ENCODE measurements at places on chromosomes 5 and 9. TPM values are rescaled to one million over a fixed set of nuclear protein-coding genes. Genes with fewer than 3 reads are reported as not detected.
A peak's percentile ranks its signal among the peaks of the same experiment; 100 is the strongest.

DNA sequence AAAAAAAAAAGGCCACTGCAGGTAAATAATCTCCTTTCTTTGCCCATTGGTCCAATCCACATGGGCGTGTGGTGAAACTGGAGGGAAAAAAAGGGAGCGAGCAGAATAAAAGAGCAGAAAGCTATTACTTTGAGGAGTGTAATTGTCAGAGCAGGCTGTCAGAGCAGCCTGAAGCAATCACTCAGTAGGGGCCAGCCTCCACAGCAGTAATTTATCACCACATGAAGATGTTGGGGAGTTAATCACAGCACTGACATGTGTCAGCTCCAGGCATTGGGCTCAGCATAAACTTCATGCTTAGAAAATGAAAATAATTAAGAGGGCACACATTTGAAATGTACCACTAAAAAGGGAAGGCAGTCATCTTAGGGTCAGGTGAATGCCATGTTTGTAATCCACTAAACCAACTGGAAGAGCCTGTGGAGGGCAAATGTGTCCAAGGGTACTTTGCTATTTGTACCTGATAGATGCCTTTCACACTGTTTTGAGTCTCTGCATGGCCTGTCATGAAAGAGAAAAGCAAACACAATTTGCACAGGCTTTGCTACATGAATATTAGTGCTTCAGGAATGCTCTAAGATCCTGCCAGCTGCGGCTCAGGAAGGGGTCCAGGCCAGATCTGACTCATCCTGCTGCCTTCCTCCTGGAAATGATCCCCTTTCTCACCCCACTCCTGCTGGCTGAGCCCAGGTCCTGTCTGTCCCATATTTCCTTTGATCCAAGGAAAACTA is 2.9 kb upstream of the PTGER4 start:
- no peak for DNase-seq

DNA sequence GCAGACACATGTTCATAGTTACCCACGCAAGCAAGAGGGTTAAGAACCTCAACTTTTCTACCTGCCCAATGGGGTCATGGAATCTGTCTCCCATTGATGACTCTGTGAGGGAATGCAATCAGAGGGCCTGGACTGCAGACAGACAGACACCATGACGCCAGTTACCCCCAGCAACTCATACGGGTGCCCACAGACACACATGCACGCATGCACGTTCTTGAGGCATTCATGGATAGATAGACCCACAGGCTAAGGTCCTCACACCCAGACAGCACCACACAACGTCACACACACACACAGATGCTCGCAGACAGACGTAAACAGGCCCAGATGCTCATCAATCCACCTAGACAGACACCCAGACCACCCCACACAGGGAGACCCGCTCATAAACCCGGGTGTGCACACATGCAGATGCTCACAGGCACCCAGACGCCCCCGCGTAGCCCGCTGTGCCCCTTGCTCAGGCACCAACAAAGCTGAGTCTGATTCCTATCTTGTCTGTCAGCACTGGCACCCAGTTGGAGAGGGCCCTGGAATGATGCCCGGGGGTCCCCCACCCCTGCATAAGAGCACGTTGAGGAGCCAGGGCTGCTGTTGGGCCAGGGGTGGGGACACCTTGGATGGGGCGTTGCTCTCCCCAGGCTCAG is 23.6 kb downstream of the LHX2 start:
- no peak for DNase-seq

GRCh38 chr5:130109152-130109551 is 204.9 kb downstream of the CHSY3 start:
- peak; percentile 8 for DNase-seq

Gene OR1J2
- total RNA-seq: not detected

- no peak for DNase-seq
Measured at GRCh38 chr5:130189961-130190360, 285.7 kb downstream of the CHSY3 start.

- DNase-seq: no peak
Measured at GRCh38 chr9:35829764-35830096, 702 bp downstream of the TMEM8B start.

Gene JAKMIP2
- total RNA-seq: not detected

GRCh38 chr5:107196500-107197059 is 474.2 kb downstream of the EFNA5 start:
- DNase-seq: no peak

DNA sequence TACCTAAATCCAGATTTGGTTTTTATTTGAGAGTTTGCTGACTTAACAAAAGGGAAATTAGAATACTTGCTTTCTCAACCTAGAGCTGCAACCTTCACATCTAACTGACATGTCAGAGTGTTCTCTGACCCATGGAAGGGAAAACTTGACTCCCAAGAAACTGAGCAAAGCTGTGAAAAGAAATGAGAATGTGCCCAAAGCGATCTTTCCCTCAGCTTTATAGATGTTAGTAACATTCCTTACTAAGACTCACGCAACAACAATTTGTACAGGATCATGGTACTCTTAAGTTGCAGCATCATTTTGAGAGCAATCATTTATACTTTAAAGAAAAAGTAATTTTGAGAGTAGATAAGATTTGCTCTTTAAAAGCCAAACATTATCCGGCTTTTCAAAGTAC is 117.0 kb upstream of the FBXL7 start:
- no peak for DNase-seq

- no peak for DNase-seq
Measured at GRCh38 chr5:2353211-2353610, 398.3 kb downstream of the IRX2 start.

- DNase-seq: peak; percentile 60
Measured at GRCh38 chr5:5387192-5387591, 35.3 kb upstream of the ICE1 start.

Gene NUDT2
- total RNA-seq: 17.1 TPM

DNA sequence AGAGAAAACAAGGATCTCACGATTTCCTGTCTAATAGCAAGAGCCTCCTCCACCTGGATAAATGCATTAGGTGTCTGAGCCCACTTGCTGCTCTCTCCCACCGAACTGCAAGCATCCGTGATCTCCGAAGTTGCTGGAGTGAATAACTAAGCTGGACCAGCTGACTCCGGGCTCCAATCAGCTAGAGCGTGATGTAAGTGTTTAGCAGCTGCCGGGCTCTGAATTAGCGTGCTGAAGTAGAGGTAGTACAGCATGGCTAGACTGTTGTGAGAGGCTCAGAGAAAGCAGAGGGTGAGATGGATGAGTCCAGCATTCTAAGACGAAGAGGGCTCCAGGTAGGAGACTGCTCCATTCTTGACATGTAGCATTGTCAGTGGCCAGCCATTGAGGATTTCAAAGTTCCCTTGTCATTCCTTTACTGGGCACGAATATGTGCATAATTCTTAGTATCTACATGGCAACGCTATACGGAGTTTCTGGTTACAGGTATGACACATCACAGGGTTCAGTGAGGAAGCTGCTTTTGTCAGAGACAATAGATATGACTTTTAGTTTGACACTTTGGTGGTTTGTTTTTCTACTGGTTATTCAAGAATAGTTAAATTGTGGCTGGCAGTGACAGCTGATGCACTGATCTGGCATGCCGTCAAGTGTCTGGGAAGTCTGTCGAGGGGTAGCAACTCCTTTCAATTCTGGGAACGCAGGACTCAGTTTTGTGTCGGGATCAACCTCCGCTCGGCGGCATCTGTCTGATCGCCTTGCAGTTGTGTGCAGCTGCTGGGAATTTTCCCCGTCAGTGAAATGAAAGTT is 232.6 kb downstream of the MAST4 start:
- DNase-seq: peak; percentile 16

DNA sequence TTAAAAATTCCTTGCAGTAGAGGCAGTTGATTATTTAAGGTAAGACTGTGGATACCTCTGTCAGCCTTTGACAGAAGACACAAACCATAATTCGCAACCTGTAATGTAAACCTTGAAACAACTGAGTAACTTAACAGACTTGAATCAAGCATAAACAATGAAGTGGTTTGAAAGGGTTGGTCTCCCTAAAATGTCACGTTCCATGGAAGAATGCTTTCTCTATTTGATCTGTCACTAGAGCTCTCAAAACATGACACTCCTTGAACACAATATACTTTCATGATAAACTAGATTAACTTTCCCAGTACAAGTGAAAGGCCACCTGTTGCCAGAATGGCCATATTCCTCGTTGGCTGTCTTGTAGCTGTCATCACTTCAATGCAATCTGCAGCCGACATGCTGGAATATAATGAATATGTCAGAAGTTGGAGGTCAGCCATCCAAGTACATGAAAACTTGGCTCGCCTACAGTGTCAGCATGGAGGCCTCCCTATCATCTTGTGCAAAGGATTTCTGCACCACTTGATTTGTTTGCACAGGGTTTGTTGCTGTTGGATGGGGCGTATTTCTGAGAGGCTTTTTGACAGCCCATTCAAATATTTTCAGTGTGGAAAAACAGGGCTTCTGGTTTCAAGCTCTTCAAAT is 228.0 kb downstream of the TLE4 start:
- no peak for DNase-seq

- no peak for DNase-seq
Measured at GRCh38 chr9:112380102-112380824, at the start of gene HSDL2. TSS of gene HSDL2 (plus strand) at chr9:112380108. CDS start at chr9:112380164, 56 bp downstream.

GRCh38 chr5:137488516-137488915 is 10.6 kb downstream of the SPOCK1 start:
- no peak for DNase-seq

DNA sequence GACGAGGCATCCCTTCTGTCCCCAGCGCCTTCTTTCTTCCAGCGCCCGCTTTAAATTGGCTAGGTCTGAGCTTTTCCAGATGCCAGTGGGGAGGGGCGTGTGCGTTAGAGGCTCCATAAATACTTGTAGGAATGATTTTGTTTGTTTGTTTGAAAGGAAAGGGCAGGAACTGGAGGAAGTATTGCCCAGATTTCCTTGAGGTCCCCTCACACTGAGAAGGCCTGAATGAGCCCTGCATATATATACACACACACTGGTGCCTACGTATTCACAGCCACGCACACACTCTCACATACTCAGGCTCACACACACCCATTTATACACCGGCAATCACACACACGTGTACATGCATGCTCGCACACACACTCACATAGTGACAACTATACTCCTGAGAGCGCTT is 1.0 kb upstream of the SLIT3 start:
- DNase-seq: no peak

GRCh38 chr9:133518200-133518599 is 6.6 kb downstream of the MYMK start:
- no peak for DNase-seq

DNA sequence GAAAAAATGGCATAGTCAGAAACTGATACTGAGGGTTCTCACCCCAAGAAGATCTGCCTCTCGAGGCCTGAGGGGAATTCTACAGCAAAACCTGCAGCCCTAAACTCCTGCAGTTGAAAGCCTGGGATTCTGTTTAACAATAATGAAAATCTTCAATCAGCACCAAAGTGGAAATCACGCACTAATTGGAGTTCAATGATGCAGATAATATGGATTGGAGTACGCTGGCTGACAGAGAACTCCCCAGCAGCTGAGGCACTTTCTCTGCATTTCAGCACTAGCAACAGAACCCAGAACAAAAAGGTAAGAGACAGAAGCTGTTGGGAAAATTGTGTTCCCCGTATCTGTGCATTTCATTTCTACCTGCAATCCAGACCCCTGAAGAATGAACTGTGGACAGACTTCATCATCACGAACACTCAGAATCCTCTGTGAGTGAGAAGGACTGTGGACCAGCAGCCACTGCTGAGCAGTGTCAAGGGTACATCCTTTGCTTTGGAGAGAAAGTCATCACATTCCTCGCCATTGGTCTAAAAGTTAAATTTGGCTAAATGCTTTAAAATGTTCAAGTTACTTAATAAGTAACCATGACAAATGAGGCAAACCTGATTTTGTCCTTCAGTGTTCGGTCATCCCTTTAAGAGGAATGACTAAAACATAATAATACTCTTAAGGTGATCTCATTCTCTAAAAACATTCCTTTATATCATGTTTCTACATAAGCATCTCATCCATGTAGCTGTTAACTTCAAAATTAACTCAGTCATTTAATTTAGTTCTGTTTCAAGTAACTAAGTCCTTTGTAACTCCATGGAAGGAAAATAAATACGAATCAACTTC is 126.1 kb downstream of the GAS1 start:
- DNase-seq: peak; percentile 16

- no peak for DNase-seq
Measured at GRCh38 chr9:123431581-123431980, 75.6 kb downstream of the CRB2 start.

GRCh38 chr5:160023007-160023907 is 14.3 kb downstream of the TTC1 start:
- DNase-seq: no peak

GRCh38 chr5:128355961-128356360 is 182.1 kb downstream of the FBN2 start:
- no peak for DNase-seq

Gene CDKN2B
- total RNA-seq: not detected

- DNase-seq: peak; percentile 26
Measured at GRCh38 chr9:95139126-95139525, 178.4 kb downstream of the FANCC start.

- DNase-seq: no peak
Measured at GRCh38 chr9:1320051-1320557, 269.9 kb downstream of the DMRT2 start.

- DNase-seq: no peak
Measured at GRCh38 chr9:109518621-109519335, 20.7 kb upstream of the PTPN3 start.

- no peak for DNase-seq
Measured at GRCh38 chr5:168910874-168911273, 331.7 kb upstream of the PANK3 start.

GRCh38 chr5:150081541-150082283 is 4.6 kb downstream of the CSF1R start:
- no peak for DNase-seq

Gene IGIP
- 1.5 TPM for total RNA-seq

DNA sequence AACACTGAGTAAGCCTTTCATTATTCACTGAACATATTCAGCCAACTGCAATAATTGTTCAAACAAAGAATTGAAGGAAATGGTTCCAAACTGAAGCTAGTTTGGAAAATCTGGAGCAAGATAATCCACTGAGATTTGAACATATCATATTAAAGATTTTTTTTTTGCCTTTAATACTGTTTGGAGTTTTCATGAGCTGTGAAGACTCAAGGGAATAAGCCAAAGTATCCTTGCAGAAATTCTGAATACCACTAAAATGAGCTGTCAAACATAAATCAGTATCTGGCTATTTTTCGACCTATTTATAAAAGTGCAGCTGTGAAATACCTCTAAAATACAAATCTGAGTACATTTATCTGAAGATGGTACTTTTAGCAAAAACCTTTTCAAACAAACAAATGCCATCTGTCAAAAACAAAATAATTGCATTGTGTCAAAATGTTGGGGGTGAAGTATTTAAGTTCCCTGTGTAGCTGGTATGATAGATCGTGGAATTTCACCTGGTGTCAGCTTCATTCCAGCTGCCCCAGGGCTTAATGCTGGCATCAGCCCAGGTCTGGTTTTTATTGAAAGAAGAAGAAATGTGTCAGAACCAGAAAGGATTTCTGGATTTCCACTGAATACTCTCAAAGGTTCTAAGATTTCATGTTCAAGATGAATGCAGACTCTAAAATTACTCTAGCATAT is 149.0 kb upstream of the GRAMD2B start:
- no peak for DNase-seq

All from Caki2 (cell line).